ENCODE measurements at places on chromosomes 3 and 15.

- no peak for DNase-seq
These were observed 417.7 kb upstream of the TBL1XR1 start for GRCh38 chr3:177615015-177615414.

DNA sequence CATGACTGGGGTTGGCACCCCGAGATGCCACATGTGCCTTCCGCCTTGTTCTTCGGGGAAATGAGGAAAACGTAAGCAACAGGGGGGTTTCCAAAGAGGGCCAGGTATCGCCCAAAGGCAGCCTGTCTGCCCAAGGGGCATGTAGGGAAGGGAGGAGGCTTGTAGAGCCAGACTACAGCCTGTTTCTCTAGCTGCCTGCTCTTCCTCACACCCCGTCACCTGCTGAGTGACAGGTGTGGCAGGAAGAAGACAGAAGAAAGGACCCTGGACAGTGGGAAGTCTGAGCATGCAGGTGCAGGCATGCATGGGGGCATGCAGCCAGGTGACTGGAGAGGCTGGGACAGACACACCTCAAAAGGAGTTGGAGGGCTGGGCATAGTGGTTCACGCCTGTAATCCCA lies 9.8 kb downstream of the PLA2G4E start:
- no peak for DNase-seq

DNA sequence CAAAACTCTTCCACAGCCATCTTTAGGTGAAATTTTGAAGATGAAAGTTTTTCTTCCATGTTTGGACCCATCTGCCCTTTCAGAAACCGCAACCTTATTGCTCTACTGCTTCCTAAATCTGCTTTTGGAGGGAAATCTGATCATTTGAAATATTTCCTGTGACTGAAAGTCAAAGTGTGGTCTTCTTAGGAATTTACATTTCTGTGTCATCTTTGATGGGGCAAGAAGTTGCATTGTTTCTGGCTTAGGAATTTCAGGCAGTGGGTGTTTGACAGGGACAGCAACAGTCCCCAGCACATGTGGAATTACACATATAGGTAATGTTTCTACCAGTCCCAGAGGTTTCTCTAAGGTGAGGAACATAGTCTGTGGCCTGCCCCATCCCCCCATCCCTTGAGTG lies 5.3 kb upstream of the TYRO3 start:
- DNase-seq: no peak

- DNase-seq: no peak
These were observed 48.3 kb upstream of the ACP3 start for GRCh38 chr3:132268956-132269355.

DNA sequence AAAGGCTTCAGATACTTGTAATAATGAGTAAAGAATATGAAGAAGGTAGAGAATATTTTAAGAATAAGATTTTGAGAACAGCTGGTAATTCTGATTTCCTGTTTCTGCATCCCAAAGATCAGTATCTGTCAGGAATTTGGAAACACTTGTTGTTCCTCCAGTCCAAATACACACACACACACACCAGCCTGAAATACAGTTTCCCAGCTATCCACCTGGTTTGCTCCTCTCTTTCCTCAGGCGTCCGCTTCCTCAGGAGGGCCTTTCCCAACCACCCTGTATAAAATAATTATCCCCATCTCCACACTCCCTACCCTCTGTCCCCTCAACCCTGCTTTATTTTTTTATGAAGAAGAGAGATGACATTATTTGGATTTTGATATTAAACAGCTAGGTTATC lies 2.0 kb upstream of the FSIP1 start:
- DNase-seq: no peak
